ENCODE measurements at places on chromosomes 11 and 22. TPM values are rescaled to one million over a fixed set of nuclear protein-coding genes. Genes with fewer than 3 reads are reported as not detected.

DNA sequence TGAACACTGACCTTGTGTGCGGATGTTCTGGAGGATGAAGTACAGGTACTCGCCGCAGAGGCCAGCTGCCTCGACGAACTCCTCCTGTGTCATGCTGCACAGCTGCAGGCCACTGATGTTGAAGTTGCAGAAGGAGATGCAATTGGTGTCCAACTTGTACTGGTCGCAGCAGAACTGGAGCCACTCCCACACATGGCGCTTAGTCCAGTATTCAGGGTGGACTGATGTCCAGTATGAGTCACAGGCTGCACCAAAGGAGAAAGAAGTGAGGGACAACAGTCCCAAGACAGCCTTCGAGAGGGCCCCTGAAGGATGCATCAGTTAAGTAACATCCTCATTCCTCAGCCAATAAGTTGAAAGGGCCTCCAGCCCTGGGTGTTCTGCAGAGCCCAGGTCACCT is 20.1 kb downstream of the ELF5 start:
- peaks cover 2% of the 10 kb centered on the region for H3K27me3 ChIP-seq
- no peaks in the 10 kb centered on the region for H3K4me1 ChIP-seq
- no peak overlapping the region for H3K4me3 ChIP-seq
- no peak for DNase-seq
- H3K27ac ChIP-seq, result no peak overlapping the region

GRCh38 chr11:4393209-4393857 is at the start of gene TRIM21:
Gene TRIM21, minus strand, starts transcription at chr11:4393702. Its CDS starts 3,293 bp downstream, at chr11:4390409.
- DNase-seq, result peak; percentile 94
- H3K27ac ChIP-seq, result peak within 1 kb of the TSS; percentile 83
- peaks cover 24% of the 10 kb centered on the region for H3K4me1 ChIP-seq
- H3K27me3 ChIP-seq, result peaks cover 2% of the 10 kb centered on the region
- peak within 1 kb of the TSS; percentile 90 for H3K4me3 ChIP-seq

- H3K36me3 ChIP-seq, result no peaks in the 10 kb centered on the region
- no peaks in the 10 kb centered on the region for H3K4me1 ChIP-seq
- H3K27ac ChIP-seq, result no peak overlapping the region
- peaks cover 4% of the 10 kb centered on the region for H3K27me3 ChIP-seq
These were observed 107.8 kb upstream of the RASSF10 start for GRCh38 chr11:12901272-12901671.

- no peak overlapping the region for H3K4me3 ChIP-seq
- DNase-seq, result no peak
- H3K27ac ChIP-seq, result no peak overlapping the region
- H3K4me1 ChIP-seq, result no peaks in the 10 kb centered on the region
- no peaks in the 10 kb centered on the region for H3K36me3 ChIP-seq
These were observed 21.1 kb upstream of the NECTIN1 start for GRCh38 chr11:119750056-119750455.

GRCh38 chr11:66332371-66333219 is 3.6 kb downstream of the RIN1 start:
- peaks cover 33% of the 10 kb centered on the region for H3K4me1 ChIP-seq
- H3K27me3 ChIP-seq, result no peaks in the 10 kb centered on the region
- no peaks in the 10 kb centered on the region for H3K36me3 ChIP-seq
- no peak overlapping the region for H3K4me3 ChIP-seq

- no peak for DNase-seq
- no peaks in the 10 kb centered on the region for H3K27me3 ChIP-seq
- H3K27ac ChIP-seq, result no peak overlapping the region
- H3K4me1 ChIP-seq, result no peaks in the 10 kb centered on the region
- no peaks in the 10 kb centered on the region for H3K36me3 ChIP-seq
These were observed 677.0 kb downstream of the NELL1 start for GRCh38 chr11:21346361-21346760.

DNA sequence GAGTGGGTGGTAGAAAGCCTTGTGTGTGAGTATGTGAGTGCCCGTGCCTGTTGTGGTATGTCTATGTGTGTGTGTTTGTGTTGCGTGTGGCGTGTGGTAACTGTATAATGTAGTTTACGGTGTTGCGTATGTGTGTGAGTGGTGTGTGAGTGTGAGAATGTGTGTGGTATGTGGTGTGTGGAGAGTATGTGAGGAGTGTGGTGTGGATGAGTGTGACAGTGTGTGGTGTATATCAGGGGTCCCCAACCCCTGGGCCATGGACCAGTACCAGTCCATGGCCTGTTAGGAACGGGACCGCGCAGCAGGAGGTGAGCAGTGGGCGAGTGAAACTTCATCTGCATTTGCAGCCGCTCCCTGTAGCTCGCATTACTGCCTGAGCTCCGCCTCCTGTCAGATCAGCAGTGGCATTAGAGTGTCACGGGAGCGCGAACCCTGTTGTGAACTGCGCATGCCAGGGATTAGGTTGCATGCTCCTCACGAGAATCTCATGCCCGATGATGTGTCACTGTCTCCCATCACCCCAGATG is 5.7 kb downstream of the UPK3A start:
- no peaks in the 10 kb centered on the region for H3K27me3 ChIP-seq
- no peak overlapping the region for H3K27ac ChIP-seq
- no peaks in the 10 kb centered on the region for H3K36me3 ChIP-seq
- DNase-seq, result no peak
- no peak overlapping the region for H3K4me3 ChIP-seq

DNA sequence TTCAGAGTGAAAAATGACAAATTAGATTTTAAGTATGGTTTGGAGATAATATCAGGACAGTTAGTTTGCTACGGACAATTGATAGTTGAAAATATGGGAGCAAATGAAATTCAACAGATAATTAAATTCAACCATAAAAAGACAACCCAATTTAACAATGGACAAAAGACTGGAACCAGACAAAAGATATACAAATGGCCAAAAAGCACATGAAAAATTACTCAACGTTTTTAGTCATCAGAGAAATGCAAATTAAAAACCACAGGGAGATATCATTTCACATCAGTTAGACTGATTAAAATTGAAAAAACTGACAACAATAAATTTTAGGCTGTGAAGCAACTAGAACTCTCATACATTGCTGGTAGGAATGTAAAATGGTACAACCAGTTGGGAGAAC is 27.2 kb downstream of the SIK2 start:
- H3K27ac ChIP-seq, result no peak overlapping the region
- H3K36me3 ChIP-seq, result no peaks in the 10 kb centered on the region
- H3K4me3 ChIP-seq, result no peak overlapping the region
- H3K4me1 ChIP-seq, result peaks cover 8% of the 10 kb centered on the region
- no peaks in the 10 kb centered on the region for H3K27me3 ChIP-seq
- no peak for DNase-seq

DNA sequence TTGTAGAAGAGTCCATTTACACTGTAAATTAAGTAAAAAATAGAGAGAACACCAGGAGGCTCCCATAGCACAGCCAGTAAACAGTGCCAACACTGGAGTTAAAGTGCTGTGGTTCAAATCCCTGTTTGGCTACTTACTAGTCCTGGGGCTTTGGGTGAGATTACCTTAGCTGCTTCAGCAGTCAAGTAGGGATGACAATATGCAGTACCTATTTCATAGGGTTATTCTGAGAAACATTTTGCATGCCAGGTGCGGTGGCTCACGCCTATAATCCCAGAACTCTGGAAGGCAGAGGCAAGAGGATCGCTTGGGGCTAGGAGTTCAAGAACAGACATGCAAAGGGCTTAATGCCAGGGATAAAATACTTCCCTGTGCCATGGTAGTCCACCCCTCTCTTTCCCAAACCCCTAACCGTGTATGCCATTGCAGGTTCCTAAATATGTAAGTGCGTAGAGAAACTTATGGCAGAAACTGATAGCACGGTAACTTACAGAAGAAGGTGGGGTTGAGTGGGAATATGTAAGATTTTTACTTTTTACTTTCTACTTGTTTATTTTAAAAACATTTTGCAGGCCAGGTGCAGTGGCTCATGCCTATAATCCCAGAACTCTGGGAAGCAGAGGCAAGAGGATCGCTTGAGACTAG is 86.4 kb upstream of the PICALM start:
- no peak overlapping the region for H3K27ac ChIP-seq
- peaks cover 25% of the 10 kb centered on the region for H3K4me1 ChIP-seq
- DNase-seq, result no peak
- H3K27me3 ChIP-seq, result no peaks in the 10 kb centered on the region
- H3K36me3 ChIP-seq, result no peaks in the 10 kb centered on the region

Gene SLC22A25
- not detected for total RNA-seq

Gene TEAD1
- total RNA-seq, result 0.30 TPM

DNA sequence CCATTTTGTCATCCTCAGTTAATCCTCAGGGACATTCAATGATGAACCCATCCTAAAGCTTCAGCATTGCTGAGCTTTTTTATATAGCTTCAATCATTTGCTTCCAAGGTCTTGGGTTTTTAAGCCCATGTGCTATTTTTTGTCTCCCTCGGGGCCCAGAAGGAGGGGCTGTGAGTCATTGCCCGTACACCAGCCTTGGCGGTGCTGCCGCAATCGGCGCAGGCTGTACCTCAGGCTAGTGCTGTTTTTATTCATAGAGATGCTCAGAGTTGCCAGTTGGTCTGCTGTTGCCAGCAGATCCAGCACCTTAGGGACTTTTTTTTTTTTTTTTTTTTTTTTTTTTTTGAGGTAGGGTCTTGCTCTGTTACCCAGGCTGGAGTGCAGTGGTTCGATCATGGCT is 35.5 kb downstream of the ACO2 start:
- no peaks in the 10 kb centered on the region for H3K27me3 ChIP-seq
- no peak for DNase-seq
- no peak overlapping the region for H3K27ac ChIP-seq
- H3K4me3 ChIP-seq, result no peak overlapping the region

Gene C11orf16
- not detected for total RNA-seq

Gene MS4A6E
- not detected for total RNA-seq
